ENCODE measurements at places on chromosomes 6 and 20.

DNA sequence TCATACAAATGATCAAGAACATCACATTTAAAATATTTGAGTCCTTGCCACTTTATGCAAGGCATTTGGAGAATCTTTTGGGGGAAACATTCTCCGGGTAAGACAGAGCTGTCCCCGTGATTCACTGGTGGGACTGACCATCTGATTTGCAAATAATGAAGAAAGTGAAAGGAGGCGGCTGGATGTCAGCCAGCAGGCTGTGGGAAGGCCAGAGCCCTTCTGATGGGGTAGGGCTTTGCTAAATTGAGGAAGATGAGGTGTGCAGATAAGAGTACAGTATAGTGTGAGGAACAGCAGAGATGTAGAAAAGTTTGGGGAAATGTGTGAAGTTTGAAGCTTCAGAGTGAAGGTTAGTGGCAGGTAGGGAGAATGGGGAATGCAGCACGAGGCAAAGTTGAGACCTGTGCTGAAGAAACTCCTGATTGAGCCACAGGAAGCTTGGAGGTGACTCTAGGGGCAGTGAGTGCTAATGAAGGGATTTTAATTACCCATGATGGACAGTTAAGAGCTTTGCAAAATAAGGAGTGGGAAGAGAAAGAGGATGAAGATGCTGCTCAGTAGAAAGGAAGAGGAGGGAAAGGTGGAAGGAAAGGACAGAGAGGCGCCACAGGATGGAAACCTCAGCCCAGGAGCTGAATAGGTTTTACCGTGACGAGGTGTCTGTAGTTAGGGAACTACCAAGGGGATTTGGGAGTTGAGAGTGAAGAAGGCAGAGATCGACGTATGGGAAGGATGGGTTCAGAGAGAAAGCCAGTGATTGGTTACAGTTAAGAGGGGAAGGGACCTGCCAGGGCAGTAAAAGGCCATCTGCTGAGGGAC lies 68.7 kb downstream of the SNX9 start:
- no peak for DNase-seq

GRCh38 chr6:25750906-25751305 lies 3.6 kb upstream of the SLC17A4 start:
- DNase-seq: no peak

GRCh38 chr6:10794239-10794638 lies 44.1 kb downstream of the MAK start:
- DNase-seq: no peak

GRCh38 chr20:63397946-63398450 lies 36.8 kb upstream of the CHRNA4 start:
- DNase-seq: no peak

GRCh38 chr6:147117011-147117410 lies 87.2 kb upstream of the STXBP5 start:
- DNase-seq: no peak

GRCh38 chr6:44649365-44650025 lies 262.0 kb downstream of the CDC5L start:
- no peak for DNase-seq

DNA sequence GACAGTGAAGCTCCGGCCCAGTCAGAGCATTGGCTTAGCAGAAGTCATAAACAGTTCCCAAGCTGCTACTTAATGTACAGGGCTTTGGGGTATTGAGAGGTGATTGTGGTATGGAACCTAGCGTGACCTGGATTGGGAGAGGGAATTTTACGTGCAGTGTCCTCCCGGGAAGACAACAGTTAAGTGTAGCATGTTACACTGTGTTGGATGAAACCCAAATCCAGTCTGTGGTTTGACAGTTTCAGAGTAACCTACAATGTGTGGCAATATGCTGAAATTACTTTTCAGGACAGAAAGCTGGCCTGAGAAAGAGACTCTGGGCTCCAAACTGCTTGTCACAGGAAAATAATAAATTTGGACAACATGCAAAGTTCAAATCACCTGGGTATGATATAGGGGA lies 28.1 kb upstream of the RALGAPA2 start:
- DNase-seq: no peak

DNA sequence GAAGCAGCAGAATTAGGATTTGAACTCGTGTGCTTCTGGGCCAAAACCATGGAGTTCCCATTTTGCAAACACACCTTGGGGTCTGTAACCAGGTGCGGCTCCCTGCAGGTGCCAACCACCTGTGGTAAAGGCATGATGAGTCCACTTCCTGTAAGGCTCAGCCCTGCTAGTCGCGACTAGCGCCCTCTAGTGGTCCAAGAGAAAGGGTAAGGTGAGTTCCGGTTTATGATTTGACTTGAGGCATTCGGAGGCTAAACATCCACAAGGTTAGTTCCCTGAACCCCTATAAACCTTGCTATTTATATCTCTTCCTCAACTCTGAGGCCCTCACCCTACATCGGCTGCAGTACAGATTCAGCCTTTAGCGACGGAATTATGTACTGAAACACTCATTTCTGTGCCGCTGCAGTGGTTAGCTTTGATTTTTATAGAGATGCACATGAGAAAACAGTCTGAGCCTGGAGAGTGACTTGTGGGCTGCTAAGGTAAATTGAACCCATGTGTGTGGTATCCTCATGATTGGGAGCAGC lies 173.4 kb downstream of the PLCB1 start:
- peak; percentile 82 for DNase-seq

GRCh38 chr6:30463242-30463641 lies 26.1 kb upstream of the HLA-E start:
- DNase-seq: no peak

DNA sequence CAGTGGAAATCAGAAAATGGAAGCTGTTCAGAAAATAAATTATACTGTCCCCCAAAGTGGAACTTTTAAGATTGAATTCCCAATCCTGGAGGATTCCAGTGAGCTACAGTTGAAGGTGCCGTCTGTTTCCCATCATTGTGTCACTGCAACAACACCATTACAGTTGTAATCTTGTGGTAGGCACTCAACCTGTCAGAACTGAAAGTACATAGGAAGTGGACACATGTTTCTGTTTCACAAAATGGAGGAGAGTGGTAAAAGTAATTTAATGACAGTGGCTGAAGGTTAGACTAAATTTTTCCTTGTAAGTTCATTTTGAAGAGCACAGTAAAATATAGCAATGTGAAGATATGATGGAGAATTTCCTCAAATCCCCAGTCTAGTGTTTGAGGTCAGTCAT lies 70.0 kb downstream of the CD109 start:
- no peak for DNase-seq

GRCh38 chr6:166584155-166584554 lies 2.3 kb downstream of the RAMACL start:
- DNase-seq: no peak

DNA sequence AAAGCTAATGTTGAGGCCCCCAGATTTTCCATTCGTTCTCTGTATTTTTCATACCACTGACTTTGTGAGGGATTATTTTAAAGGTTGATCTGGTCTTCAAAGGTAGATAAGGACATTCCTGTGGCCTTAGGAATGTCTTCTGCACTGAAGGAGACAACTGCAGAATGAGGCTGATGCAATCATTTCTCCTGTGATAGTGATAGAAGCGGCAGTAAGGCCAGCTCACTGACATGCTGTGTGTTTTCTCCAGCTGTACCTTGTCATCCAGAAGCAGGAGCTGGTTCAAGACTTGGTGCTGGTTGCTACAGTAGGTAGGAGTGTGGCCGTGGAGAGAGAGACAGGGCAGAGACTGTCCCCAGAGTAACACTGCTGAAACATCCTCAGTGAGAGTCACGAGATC lies 53.8 kb downstream of the DCBLD1 start:
- no peak for DNase-seq

- no peak for DNase-seq
Observed at GRCh38 chr6:157991067-157991432, 9.4 kb downstream of the SYNJ2 start.

DNA sequence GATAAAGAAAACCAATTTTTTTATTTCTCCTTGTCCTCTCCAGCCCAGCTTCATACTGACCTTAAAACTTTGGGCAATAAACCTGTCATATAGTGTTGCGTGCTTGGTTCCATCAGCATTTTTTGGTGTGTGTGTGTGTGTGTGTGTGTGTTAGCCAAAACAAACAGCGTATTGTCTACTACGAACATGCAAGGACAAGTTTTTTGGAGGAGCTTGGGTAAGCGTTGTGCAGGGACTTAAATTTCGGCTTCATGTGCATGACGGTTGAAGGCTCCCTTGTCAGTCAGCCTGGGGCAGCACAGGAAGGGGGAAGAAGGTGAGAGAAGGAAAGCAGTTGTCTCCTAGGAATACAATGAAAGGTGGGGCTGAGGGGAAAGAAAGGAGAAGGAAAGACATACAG lies 62.0 kb upstream of the PAX1 start:
- no peak for DNase-seq

DNA sequence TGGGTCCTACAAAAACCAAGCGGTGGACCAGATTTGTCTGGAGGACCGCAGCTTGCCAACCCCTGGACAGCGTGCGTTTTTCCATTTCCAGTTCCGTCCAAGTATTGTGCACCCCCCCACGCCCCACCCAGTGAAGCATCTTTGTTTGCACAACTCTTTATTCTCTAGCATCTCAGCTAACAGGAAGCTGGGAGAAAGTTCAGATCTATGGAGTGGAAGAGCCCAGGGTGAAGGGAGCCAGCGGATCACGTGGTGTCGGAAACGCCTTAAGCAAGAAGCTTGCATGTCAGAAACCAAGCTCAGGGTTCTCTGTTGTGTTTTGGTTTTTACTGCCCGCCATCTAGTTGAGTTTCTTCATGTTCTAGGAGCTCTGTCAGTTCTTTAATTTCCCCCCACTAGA lies 29.9 kb downstream of the ARID1B start:
- no peak for DNase-seq

DNA sequence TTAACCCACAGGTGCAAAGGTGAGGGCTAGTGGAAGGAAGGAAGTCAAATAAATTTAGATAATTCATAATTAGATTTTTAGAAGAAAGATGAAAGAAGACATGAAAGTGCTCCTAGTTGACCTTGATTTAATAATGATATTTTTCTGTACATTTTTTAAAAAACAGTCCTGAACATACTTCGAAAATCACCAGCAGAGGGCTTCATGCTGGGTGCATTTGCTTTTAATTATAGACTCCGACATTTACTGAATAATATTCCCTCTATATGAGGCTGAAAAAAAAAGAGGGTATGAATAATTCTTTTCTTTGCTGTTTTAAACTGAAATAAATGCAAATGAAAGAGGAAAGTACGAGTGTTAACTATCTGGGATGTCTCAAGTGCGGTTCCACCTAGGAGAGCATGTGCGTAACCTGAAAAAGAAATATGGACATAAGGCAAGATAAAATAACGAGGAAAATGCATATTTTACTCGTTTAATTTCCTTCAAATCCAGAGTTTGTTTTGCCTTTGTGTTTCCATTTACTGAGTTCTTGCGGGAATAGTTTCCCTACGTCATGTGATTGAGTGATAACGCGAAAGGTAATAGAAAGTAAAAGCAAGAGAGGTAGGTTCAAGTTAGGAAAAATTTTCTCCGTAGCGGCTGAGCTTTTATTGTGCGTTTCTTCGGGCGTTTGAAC lies 3.1 kb upstream of the TFAP2B start:
- no peak for DNase-seq

DNA sequence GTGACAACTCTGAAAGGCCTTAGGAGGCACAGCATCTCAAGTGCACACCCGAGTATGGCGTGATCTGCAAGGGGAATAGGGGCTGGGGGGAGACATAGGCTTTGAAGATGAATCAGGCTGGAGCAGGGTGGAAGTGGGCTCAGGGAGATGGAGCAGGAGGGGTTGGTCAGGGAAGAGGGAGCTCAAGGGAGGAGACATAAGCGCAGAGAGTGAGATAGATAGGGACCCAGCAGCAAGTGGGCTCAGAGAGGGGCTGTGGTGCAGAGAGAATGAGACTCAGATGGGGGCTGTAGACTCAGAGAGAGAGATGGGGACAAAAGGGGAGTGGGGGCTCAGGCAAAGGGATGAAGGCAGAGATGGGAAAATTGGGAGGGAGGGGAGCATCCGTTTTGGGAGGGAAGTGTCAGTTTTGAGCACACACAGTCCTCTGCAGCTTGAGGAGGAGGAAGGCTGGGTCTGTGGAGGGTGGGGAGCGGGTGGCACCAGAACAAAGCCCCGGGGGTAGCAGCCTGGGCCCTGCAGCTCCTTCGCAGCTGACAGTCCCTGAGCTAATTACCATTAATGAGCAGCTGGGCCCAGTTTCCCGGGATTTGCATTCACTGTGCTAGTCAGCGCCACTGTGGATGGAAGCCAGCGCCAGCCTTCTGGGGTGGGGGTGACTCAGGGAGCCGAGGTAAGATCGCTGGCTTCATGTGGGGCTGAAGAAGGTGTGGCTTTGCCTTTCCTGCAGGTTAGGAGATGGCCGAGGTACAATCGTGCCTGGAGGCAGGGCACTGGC lies 18.7 kb downstream of the SRXN1 start:
- no peak for DNase-seq

DNA sequence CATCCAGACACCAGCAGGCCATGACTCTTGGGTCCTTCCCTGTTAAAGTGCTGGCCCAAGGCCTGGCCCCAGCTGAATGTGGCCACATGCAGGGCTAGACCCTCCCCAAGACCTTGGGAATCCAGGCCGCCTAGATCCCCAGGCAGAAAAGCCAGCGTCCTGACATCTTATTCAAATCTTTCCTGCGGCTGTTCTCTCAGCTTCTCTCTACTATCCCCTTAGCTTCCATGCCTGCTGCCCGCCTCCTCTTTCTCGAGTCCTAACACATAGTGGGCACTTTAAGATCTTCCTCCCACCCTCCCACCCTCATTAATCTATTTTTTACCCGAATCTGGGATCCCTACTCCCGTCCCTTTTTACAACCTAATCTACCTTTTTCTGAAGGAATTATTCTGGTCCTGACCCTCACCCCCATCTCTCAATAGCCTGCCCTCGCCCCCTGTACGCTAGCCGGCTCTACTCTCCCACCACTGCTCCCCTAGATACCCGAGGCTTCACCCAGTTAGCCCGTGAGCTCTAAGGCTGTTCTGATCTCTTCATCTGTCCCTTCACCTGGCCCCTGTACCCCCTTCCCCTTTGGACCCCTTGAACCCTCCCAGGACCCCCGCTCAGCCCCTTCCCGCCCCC lies at the start of gene CCHCR1:
Gene CCHCR1 (minus strand): TSS at position 290 of the 627 bp plus-strand sequence. CDS start 202 bp downstream, at position 88.
- no peak for DNase-seq

DNA sequence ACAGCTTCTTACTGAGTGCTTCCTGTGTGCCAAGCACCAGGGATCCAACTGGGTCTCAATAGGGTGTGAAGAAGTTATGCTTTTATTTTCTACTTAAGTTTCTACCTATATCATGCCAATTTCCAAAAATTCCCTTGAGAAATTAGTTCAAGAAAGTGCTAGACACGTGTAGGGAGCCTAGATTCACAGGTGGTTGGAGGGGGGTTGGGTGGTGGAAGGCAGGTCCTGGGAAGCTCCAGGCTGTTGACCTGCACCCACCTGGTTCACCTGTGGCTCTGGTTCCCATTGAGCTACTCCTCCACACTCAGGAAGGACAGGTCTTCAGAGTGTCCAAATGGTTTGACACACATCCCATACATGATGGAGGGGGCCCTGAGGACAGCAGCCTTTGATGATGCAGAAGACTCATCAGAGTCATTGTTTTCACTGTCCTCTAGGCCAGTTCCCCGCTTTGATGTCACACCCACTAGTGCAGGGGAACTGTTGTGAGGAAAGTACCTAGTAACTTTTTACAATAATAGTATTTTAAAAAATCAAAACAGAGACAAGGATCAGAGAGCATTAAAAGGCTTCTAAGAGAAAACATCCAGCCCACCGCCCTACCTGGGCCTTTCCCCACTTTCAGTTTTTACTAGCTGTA lies 39.8 kb upstream of the MYL9 start:
- DNase-seq: peak; percentile 36

GRCh38 chr20:33124261-33124660 lies 43.7 kb upstream of the BPIFA2 start:
- no peak for DNase-seq
